ENCODE measurements at places on chromosomes 4 and X.

DNA sequence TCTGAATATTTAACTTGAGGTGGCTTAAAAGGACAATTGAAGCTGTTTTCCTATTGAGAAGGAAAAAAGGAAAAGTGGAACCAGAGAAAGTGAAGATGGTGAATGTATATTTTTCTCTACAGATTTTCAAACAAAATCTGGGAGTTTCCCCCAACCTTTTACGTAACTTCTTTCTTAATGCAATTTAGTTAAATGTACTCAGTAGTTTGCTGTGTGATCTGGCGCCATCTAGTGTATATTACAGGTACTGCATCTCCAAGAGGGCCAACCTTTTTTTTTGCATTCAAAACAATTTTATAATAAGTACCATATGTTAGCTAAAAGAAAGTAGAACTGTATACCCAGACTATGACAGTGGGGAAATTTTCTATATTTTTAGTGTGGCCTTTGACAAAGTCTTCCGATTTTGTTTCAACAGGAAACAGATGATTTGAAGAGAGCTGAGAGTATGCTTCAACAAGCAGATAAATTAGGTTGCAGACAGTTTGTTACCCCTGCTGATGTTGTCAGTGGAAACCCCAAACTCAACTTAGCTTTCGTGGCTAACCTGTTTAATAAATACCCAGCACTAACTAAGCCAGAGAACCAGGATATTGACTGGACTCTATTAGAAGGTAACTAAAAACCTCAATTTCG lies 82.0 kb downstream of the PLS3 start:
- peak; percentile 16 for DNase-seq

DNA sequence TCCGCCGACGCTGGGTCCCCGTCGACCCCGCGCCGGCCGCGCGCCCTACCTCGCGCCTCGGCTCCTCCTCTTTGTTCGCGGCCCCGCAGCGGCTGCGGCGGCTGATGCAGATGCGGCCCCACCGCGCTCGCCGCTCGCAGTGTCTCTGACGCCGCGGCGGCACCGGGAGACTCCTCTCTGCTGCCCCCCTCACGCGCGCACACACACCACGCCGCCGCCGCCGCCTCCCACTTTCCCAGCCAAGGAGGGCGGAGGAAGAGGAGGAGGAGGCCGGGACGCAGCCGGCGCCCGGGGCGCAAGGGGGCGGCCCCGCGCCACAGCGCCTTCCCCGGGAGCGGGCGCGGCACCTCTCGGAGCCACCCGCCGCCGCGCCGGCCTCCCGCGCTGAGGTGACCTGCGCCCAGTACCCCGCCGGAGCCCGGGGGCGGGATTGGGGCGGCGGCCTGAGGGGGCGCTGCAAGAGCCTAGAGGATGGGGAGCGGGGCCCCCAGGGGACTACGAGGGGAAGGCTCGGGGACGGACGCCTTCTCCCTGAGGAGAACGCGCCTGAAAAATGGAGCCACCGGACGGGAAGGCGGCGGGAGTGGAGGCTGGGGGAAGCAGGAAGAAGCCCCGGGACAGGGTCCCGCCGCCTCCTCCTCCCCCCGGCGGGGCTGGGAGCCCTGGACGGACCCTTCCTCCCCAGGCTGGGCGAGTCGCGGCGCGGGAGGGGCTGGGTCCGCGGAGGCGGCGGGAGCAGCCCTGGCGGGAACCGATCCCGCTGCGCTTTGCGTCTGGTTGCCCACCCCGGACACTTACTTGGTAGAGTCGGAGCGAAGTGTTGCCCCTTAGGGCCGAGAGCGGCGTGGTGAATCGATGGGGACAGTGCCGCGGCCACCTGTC lies at the start of gene SH3RF1:
Gene SH3RF1 (minus strand): TSS at position 147 of the 882 bp plus-strand sequence. CDS start 1,744 bp downstream, outside the sequence.
- DNase-seq, result peak; percentile 27

- no peak for DNase-seq
Measured at GRCh38 chr4:76799140-76799539, 98.8 kb downstream of the SOWAHB start.

GRCh38 chrX:119421016-119421705 lies 22.0 kb downstream of the SLC25A43 start:
- DNase-seq, result no peak

DNA sequence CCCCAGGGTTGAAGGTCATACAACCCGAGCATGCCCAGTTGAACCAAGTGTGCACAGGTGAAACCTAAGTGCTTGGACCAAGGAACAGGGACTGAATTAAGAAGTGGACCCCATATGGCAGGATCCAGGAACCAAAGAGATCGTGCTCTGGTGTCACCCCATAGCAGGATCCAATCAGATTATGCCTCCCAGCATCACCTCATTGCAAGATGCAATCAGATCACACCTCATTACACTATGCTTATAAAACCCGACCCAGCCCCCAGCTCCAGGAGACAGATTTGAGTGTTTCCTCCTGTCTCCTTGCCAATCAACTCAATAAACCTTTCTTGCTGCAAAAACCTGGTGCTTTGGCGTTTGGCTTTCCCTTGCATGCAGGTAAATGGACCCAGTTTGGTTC lies 37.6 kb downstream of the EFHC2 start:
- no peak for DNase-seq

GRCh38 chrX:32137525-32137924 lies 1065.7 kb upstream of the FTHL17 start:
- DNase-seq, result no peak

DNA sequence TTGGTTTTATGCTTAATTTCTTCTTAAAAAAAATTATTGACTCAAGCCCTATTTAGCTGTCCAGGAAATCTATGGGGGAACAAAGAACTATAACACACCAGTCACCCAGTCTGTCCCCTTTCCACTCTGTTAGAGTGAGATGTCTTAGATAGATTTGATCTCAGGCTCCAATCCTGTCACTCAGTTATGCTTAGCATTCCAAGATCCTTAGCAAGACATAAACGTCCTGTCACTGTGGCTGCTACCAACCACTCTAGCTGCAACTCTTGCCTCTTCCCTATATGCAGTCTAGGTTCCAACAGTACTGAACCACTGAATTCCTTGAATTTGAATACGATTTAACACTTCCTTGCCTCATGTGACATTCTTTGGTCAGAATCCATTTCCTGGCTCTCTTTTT lies 241.9 kb upstream of the NWD2 start:
- no peak for DNase-seq

- no peak for DNase-seq
Measured at GRCh38 chr4:21780148-21780547, 168.4 kb downstream of the KCNIP4 start.

DNA sequence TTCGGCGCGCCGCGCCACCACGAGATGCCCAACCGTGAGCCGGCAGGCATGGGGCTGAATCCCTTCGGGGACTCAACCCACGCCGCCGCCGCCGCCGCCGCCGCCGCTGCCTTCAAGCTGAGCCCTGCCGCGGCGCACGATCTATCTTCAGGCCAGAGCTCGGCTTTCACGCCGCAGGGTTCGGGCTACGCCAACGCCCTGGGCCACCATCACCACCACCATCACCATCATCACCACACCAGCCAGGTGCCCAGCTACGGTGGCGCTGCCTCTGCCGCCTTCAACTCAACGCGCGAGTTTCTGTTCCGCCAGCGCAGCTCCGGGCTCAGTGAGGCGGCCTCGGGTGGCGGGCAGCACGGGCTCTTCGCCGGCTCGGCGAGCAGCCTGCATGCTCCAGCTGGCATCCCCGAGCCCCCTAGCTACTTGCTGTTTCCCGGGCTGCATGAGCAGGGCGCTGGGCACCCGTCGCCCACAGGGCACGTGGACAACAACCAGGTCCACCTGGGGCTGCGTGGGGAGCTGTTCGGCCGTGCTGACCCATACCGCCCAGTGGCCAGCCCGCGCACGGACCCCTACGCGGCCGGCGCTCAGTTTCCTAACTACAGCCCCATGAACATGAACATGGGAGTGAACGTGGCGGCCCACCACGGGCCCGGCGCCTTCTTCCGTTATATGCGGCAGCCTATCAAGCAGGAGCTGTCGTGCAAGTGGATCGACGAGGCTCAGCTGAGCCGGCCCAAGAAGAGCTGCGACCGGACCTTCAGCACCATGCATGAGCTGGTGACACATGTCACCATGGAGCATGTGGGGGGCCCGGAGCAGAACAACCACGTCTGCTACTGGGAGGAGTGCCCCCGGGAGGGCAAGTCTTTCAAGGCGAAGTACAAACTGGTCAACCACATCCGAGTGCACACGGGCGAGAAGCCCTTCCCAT lies 1.1 kb downstream of the ZIC3 start:
- no peak for DNase-seq

- peak; percentile 43 for DNase-seq
Measured at GRCh38 chrX:40108959-40109287, 11.2 kb upstream of the BCOR start.

DNA sequence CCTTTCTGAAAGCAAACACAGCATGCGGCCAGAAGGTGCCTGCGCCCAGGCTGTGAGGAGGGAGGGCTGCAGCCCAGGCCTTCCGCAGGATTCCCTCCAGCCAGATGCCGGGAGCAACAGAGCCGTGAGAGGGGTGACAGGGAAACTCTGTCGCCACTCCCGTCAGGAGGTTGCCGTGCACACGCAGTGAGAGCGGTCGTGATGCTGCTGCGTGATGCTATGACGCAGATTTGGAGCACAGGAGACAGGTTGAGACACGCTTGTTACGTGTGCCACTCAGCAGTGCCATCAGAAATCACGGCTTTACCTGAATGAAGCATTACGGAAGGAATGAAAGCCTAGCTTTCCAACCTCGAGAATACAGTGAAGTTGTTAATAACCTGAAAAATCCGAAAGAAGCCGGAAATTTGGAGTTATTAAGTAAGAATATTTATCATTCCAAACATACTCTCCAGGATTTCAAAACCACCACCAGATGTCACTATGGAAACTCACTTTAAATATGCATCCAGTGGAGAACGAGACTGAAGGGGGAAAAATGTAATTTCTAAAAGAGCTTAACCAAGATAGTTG lies 54.4 kb downstream of the FAT1 start:
- no peak for DNase-seq

- no peak for DNase-seq
Measured at GRCh38 chr4:109847896-109848442, at the start of gene LRIT3. Gene LRIT3, plus strand, starts transcription at chr4:109848107. Its CDS starts 95 bp downstream, at chr4:109848202.

- DNase-seq, result no peak
Measured at GRCh38 chr4:73609706-73610105, 10.5 kb downstream of the RASSF6 start.

- no peak for DNase-seq
Measured at GRCh38 chr4:106775636-106776035, 260.5 kb downstream of the DKK2 start.

DNA sequence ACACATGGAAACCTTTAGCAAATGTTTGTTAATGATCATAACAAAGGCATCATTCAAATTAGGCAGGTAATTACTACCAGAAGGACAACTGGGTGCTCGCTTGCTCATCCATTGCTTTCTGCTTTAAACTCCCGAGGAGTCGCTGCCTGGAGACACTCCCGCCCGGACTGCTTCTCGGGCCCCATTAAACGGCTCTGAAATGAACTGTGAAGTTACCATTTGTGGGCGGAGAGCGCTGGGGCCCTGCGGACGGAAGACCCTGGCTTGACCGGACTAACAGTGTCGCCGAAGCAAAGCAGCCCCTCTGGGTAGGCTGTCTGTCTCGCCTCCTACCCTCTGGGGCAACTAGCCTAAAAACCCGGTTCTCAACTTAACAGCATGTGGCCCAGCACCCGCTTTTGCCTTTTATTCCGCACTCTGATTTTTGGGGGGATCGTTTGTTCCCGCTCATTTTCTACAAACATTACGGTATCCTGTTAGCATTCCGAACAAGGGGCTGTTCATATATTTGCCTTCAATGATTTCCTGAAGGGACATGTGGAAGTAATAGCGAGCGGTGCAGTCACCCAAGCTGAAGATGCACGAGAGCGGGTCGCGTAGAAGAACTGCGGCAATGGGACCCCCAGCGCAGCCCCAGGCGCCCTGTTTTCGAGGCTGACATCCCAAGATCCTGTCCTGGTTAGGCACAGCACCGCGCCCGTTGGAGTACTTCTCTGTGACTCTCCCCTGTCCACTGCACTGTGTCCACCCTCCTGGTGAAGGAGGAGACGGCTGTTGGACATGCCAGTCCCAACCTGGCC lies 1.6 kb upstream of the PDGFRA start:
- no peak for DNase-seq

DNA sequence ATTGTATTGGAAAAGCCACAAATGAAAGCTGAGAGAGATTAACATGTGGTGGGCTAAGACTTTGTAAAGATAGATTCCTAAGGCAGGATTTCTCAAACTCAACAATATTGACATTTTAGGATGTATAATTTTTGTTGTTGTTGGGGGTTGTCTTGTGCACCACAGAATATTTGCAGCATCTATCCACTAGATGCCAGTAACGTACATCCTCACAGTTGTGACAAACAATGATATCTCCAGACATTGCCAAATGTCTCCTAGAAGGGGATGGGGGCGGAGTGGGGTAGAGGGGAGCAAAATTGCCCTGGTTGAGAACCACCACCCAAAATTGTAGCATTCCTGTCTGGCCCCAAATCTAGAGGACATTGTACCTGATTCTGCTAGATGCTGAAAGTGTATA lies 14.7 kb upstream of the CBR4 start:
- no peak for DNase-seq

GRCh38 chr4:48064349-48064748 lies 47.8 kb downstream of the NIPAL1 start:
- DNase-seq, result no peak

DNA sequence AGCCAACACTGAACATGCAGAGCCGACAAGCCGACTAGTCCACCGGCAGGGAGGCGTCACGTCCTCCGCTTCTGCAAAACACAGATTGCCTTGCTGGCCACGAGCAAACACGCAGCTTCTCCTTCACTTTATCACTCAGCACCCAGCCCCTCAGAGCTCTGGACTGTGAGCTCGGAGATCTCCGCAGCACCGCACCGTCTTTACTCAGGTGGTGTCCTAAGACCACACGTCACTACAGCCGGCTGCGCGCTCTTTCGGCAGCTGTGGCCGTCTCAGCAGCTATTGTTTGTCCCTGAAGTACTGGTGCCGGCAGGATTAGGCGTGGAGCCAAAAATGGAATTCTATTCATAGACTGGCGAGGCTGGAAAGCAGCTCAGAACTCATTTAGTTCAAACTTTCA lies 72.0 kb downstream of the FAT1 start:
- no peak for DNase-seq

- DNase-seq, result no peak
Measured at GRCh38 chr4:94691552-94691951, 66.2 kb upstream of the BMPR1B start.

DNA sequence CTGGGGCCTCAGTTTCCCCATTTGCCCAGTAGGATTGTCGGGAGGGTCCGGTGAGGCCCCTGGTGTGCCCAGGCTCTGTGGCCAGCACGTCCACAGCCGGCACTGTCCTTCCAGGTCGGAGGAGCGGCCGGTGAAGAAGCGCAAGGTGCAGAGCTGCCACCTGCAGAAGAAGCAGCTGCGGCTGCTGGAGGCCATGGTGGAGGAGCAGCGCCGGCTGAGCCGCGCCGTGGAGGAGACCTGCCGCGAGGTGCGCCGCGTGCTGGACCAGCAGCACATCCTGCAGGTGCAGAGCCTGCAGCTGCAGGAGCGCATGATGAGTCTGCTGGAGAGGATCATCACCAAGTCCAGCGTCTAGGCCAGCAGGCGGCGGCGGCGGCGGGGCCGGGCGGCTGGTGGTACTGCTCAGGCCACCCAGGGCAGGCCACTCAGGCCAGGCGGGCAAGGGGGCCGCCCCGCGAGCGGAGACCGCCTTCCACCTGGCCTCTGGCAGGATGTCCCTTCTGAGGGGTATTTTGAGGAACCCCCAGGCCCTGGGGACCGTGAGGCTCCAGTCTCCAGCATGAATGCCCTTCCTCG lies 6.7 kb downstream of the MSANTD1 start:
- DNase-seq, result peak; percentile 10

GRCh38 chr4:158202481-158202880 lies 7.8 kb upstream of the TMEM144 start:
- no peak for DNase-seq
